ENCODE measurements at places on chromosomes 7 and 10.

DNA sequence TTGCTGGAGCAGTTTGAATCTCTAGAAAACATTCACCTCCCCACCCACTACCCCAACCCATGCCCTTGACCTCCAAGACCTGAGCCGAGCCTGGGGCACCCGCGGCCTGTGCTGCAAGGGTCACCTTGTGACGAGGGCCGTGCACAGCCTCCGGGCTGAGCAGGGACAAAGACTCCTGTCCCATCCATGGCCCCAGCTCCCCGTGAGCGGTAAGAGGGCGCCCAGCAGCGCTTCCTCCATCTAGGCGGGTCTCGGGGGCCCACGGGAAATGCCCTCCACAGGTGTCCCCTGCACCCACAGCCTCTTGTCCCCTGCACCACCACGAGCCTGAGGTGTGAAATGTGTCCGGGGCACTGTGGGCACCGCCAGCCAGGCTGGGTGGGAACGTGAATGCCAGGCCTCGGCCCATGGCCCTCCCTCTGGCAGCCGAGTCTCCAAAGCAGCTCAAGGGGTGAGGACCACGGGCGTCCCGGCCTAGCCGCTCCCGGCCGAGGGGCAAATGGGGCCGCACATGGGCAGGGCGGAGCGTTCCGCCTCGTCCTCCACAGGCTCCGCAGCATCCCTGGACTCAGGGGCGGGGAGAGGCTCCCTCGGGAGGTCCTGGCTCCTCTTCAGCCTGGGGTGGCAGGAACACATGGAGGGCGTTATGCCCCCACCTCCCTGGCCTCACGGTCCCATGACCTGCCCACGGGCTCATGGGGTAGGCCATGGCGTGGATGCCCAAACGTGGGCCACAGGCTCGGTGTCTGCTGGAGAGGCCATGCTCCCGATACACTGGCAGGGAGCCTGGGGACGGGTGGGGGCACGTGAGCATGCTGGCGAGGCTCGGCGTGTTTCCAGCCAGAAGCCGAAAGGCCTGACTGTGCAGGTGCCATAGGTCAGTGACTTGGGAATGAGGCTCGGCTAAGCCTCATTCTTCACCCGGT lies 21.1 kb downstream of the DPYSL4 start:
- DNase-seq = no peak

GRCh38 chr10:28754930-28755718 lies 77.8 kb downstream of the BAMBI start:
- DNase-seq = no peak

- no peak for DNase-seq
Measured at GRCh38 chr7:66629222-66630062, 761 bp downstream of the KCTD7 start.

GRCh38 chr10:12413369-12413711 lies 64.0 kb downstream of the CAMK1D start:
- no peak for DNase-seq

- DNase-seq = no peak
Measured at GRCh38 chr7:106866298-106867281, 1.5 kb downstream of the PIK3CG start.

DNA sequence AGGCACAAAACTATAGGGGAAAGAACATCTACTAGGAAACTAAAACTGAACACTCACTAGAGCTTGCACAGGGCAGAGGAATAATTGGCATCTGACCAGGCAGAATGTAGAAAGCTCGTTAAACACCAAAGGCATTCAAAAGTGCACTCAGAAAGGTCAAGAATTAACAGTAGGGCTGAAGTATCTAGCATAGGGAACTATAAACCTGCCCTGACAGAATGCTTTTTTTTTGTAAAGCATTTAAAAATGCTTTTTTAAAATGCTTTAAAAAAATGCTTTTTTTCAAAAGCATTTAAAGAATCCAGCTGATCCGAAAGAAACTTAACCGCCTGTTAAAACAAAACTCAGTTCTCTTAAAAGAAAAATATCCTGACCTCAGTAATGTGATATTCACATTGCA lies 74.6 kb upstream of the EGFR start:
- no peak for DNase-seq

DNA sequence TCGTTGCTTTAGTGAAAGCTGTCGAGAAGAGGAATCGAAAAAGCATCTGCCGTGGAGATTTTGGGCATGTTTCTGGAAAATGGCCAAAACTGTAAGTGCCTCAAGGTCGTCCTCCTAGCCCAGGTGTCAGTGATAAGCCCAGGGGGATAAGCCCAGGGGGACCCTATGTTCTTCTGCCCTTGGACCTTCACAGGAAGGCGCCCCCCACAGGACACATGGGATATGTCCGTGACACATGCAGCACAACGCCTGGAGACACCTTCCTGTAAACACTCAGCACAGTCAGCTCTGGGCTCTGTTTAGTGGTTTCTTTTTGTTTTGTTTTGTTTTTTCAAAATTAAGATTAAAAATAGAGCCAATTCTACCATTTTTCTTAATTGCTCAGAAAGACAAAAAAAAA lies 272.7 kb downstream of the KLF6 start:
- no peak for DNase-seq

GRCh38 chr7:157949711-157950110 lies 612.9 kb downstream of the DNAJB6 start:
- DNase-seq = no peak

DNA sequence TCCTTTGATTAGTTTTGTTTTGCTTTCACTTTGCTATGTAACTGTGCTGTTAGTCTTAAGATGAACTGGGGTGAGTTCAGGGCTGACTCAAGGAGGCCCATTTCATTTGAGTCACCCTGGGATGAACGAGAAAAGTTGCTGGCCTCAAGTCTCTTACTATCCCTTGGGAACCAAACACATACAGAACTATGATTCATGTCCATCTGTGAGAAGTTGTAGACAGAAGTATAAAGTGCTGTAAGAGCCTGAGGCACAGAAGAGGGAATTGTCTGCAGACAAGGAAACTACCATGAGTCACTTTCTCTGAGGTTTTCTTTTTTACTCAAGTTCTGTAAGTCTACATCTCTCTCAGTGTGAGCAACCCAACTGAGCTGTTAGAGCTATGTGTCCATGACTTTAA lies 179.8 kb upstream of the CSTF2T start:
- DNase-seq = no peak
